ENCODE measurements at places on chromosomes 7 and 10.

DNA sequence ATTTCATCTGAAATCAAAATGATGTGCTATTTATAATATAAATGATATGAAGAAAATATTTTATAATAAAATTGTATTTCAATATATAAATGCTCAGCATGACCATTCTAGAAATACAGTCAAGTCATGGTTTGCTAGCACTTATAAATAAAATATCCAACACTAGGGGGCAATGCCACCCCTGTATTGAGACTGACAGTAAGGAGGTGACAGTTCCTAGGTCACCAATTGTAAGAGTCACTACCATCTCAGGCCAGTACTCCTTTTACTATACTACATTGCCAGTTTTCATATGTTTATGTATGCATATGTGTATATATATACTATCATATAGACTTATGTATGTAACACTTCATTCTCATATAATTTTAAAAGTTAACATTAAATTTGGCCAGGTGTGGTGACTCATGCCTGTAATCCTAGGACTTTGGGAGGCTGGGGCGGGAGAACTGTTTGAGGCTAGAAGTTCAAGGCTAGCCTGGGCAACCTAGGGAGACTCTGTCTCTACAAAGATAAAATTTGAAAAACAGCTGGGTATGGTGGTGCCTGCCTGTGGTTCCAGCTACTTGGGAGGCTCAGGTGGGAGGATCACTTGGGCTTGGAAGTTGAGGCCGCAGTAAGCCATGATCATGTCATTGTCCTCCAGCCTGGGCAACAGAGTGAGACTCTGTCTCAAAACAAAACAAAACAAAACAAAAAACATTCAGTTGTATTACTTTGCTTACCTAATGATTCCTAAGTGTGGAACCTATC lies 2.4 kb upstream of the CNOT4 start:
- peak; percentile 3 for DNase-seq

DNA sequence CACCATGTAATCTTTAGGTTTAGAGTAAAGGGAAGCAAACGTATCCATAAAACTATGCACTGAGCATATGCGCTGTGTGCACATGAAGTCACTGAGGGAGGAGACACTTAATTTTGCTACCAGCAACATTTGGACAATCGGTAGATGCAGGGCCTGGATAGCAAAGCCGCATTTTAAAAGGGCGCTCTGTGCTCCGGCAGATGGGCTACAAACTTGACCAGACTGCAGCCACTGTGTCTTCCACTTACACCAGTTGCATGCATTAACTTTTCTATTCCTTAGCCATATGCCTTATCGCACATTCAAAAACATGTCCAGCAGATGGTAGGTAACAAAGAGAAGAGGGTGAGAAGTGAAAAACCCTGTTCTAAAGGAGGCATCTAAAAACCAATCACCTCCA lies 18.3 kb downstream of the FAM171A1 start:
- no peak for DNase-seq

- DNase-seq: no peak
Observed at GRCh38 chr7:32569388-32570289, 74.3 kb downstream of the AVL9 start.

GRCh38 chr7:10211016-10211415 lies 762.7 kb upstream of the PHF14 start:
- DNase-seq: no peak

GRCh38 chr10:1651270-1651966 lies 85.9 kb downstream of the ADARB2 start:
- DNase-seq: no peak

GRCh38 chr7:90266808-90267207 lies 21.8 kb downstream of the CFAP69 start:
- no peak for DNase-seq

DNA sequence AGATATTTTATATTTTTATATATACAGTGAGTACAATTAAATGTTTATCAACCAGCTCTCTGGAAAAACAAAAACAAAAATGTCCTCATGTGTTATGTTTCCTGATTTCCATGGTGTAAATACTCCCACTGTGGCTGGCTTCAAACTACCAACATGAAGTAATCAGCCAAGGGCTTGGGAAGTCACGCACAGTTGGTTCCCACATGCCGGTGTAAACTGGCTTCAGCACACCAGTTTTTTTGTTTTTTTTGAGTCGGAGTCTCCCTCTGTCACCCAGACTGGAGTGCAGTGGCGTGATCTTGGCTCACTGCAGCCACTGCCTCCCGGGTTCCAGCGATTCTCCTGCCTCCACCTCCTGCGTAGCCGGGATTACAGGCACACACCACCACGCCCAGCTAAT lies 11.8 kb downstream of the OSBPL3 start:
- no peak for DNase-seq

- DNase-seq: no peak
Observed at GRCh38 chr7:122791959-122792545, 89.3 kb upstream of the RNF148 start.

GRCh38 chr10:18005781-18006456 lies 54.2 kb downstream of the SLC39A12 start:
- no peak for DNase-seq

- peak; percentile 55 for DNase-seq
Observed at GRCh38 chr7:139431459-139431858, 52.0 kb downstream of the KLRG2 start.

GRCh38 chr10:86757113-86757972 lies 924 bp downstream of the BMPR1A start:
- DNase-seq: peak; percentile 50

DNA sequence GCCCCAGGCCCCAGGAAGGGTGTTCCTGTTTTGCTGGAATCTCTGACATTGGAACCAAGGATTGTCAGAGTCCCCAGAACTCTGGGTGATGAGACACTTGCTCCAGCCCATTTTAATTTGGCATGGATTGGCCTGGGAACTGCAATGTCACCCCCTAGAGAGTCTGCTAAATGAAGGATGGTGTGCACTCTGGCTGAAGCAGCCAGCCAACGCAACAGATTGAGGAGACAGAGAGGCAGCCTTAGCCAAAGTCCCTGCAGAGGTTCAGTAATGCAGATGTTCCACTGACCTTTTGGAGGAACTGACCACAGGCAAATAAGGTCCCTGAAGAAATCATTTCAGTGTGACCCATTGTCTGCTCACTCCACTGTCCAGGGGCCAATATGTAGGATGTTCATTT lies 13.4 kb downstream of the LRRC18 start:
- no peak for DNase-seq

DNA sequence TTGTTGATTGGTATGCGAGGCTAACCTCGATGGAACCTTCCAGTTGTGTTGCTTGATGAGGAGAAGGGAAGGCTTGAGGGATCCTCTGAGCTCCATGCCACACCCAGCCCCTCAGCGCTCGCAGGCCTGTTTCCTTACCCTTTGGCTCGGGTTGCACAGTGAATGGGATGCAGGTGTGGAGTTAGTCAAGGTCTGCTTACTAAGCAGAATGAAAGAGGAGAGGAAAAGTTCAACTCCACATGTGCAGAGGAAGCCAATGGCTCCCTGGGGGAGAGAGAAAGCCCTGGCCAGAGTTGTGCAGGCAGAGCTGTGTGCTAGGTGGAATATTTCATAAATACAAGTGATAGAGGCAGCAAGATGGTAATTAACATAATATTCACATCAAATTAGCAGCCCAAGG lies 85.5 kb downstream of the JCAD start:
- no peak for DNase-seq

GRCh38 chr7:85412912-85413311 lies 226.1 kb upstream of the SEMA3D start:
- DNase-seq: no peak

GRCh38 chr10:117914334-117914733 lies 132.4 kb downstream of the RAB11FIP2 start:
- no peak for DNase-seq

DNA sequence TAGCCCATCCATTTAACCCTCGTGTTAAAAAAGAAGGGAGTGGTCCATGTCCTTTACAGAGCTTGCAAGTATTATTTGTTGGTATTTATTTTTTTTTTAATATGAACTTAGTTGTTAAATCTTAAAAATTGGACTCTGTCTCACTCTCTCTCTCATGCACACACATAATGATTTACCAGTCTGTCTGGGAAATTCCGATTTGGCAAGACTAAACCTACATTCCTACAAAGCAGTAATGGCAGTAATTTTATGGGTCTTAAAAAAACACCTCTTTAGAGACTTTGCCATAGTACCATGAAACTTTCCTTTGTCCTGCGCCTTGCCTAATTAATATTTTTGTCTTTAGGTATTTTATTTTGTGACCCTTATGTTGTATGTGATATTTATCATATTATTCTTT lies 239.5 kb upstream of the PPP1R3A start:
- no peak for DNase-seq

DNA sequence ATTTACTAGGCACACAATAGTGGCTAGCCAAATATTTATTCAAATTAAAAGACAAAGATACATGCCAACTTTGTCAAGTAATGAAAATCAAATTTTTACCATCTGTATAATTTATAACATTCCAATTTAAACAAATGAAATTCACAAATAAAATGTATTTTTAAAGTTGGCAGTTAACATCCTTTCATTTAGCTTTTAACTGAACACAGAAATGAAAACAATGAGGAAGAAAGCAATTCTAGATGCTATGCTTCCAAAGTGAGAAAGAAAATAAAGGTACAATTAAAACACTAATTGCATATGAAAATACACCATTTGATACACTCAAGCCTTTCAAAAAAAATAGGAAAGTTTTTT lies 123.1 kb downstream of the MPP7 start:
- no peak for DNase-seq

DNA sequence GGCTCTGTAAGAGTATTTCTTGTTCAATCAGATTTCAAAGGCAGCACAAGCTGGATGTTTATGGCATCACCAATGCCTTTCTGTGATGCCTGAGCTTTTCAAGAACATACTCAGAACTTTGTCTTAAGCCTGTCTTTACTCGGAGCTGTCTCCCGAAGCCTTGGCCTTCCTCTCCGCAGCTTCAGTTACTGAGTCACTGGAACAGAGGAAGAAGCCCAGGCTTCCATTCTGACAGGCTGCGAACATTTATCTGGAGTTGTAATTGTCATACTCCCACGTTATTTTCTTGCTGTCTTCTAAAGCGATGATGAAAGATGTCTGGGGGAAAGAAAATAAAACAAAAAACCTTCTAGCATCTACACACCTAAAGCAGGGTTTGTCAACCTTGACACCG lies 43.9 kb downstream of the GRK5 start:
- no peak for DNase-seq

DNA sequence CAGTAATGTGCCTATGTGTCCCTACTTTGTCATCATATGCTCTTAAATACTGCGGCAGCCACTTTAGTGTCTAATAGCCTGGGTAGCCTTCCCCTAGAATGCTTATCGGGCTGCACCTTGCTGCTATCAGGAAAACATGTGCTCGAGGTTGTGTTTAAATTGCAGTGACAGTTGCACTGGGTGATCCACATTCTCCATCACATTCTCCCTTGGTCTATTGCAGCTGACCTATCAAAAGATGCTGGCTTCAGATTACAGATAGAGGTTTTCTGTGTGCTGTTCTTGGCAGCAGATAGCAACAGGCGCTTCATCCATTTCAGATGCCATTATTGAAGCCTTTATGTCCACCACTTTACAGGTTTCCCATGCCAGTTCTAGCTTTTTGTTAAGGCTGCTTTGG lies 130.1 kb upstream of the MDFIC start:
- DNase-seq: no peak

DNA sequence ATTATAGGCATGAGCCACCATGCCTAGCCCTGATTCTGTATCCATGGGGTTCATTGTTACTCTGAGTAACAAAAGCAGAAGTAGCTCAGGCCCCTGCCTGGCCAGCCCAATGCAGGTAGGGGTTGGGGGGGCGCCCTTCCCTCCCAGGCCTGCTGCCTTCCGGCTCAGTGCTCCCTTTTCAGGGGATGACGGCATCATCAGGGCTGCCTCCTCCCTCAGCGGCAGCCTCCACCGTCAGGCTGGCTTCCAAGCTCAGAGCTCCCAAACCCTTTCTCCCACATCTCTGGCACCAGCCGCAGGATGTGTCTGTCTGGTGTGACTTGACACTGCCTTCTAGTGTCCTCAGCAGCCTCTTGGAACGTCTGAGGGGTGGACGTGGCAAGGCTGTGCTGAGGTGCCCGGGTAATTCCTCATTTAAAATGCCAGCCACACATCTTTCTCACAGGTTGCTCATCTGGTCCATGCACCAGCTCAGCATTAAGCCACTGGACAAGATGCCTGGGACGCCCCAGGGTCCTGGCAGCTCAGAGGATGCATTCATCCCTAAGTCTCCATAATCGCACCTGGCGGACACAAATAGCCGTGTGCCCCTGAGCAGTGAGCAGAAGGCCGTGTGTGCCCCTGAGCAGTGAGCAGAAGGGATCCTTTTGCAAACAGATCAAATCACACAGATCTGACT lies 38.2 kb downstream of the PAPOLB start:
- DNase-seq: no peak

GRCh38 chr10:88544140-88544870 lies 38.8 kb downstream of the RNLS start:
- no peak for DNase-seq

- DNase-seq: peak; percentile 31
Observed at GRCh38 chr10:15245530-15245929, 77.0 kb upstream of the NMT2 start.
